Epithelial cell of proximal tubule (primary cell): ENCODE measurements at places on chromosomes 13 and 19.

- DNase-seq: no peak
These were observed 3.8 kb upstream of the LRFN3 start for GRCh38 chr19:35932291-35932936.

GRCh38 chr13:100675661-100676129 lies 1.1 kb upstream of the TMTC4 start:
- DNase-seq: no peak

DNA sequence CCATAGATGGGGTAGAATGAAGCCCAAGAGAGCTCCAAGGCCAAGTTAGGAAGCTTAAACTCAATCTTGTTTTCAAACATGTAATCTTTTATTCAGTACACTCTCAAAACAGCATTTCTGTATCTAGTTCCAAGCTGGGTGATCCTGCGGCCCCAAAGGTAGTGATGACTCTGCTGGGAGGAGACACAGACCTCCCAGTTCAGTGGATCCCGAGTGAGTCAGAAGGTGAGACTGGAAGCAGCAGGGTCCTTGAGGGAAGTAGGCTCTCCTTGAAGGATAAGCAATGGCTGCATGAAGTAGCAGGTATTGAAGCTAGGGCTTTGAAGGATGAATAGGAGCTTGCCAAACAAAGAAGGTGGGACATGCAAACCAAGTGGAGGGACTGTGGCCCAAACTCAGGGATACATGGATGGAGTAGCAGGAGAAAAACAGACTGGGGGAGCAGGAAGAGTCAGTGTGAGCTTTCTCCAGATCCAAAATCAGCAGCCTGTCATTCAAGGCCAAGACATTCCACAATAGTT lies 9.6 kb downstream of the TINCR start:
- DNase-seq: no peak

DNA sequence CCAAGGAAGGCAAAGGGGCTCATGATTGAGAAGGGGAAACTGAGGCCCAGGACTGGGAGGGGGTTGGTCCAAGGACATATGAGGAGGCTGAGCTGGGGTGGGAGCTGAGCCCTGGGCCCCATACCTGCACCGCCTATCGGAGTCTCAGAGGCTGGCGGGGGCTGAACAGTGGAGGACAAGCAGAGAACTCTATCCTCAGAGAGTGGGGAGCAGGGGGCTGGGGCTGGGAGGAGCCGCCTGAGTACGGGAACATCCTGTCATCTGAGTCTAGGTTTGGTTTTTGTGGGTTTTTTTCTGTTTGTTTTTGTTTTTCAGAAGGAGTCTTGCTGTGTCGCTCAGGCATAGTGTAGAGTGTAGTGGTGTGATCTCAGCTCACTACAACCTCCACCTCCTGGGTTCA lies 6.2 kb downstream of the ARRDC2 start:
- no peak for DNase-seq

DNA sequence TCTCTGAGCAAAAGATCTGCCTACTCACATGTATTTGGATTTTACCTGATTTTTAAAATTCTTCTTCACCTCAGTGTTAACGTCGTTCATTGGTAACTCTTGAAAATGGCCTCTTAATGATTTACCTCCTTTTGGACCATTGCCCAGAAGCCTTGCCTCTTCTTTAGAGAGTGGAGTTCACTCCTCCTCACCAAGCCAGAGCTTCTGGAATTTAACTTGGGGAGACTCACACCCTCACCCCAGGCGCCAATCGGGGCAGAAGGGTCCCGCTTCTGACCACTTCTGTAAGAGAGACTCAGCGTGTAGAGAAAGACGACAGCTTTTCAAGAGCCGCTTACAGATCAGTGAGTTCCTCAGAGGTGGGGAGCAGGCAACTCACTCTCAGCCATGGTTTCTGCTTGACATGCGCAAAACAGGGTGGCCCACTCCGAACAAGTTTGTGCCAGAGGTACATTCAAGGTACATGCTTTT lies 2.7 kb downstream of the PNMA8C start:
- no peak for DNase-seq

DNA sequence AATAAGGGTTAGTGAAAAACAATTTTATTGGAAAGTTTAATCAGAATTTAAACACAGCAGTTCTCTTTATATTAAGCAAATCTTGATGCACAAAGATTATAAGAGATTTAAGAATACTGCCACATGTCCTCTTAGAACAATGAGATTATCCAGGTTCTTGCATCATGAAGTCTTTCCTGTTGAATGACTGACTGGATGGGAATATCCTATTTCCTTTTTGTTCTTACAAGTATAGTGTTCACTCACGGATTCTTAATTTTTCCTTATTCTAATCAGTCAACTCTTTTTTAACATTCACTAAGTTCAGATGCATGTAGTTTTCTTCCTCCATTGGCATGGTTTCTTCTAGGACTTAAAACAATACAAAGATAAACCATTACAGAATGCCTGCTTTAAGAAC lies 10.1 kb downstream of the URI1 start:
- no peak for DNase-seq
